Natural killer cell treated with Interleukin-12 subunit alpha and Interleukin-12 subunit beta and Interleukin-15 and Interleukin-18, amount 100 ng/mL, for 72 hours (primary cell): ENCODE measurements at places on chromosomes 1 and 21. TPM values are rescaled to one million over a fixed set of nuclear protein-coding genes. Genes with fewer than 3 reads are reported as not detected.

- H3K36me3 ChIP-seq = no peaks in the 10 kb centered on the region
- H3K4me1 ChIP-seq = peaks cover 14% of the 10 kb centered on the region
- H3K27ac ChIP-seq = no peak overlapping the region
Measured at GRCh38 chr1:38114241-38115026, 67.8 kb upstream of the POU3F1 start.

Gene LYST
- 68.8 TPM for total RNA-seq

GRCh38 chr21:42964546-42965210 is 9.7 kb upstream of the PKNOX1 start:
- H3K4me1 ChIP-seq = peaks cover 6% of the 10 kb centered on the region
- no peaks in the 10 kb centered on the region for H3K27me3 ChIP-seq
- no peak overlapping the region for H3K27ac ChIP-seq
- H3K4me3 ChIP-seq = no peak overlapping the region

- no peak for DNase-seq
- H3K4me3 ChIP-seq = no peak overlapping the region
- H3K4me1 ChIP-seq = peaks cover 11% of the 10 kb centered on the region
- no peak overlapping the region for H3K27ac ChIP-seq
- peaks cover 37% of the 10 kb centered on the region for H3K27me3 ChIP-seq
- H3K36me3 ChIP-seq = no peaks in the 10 kb centered on the region
Measured at GRCh38 chr1:9420835-9421532, 118.3 kb upstream of the SLC25A33 start.

- H3K27ac ChIP-seq = no peak overlapping the region
- no peaks in the 10 kb centered on the region for H3K27me3 ChIP-seq
- H3K4me3 ChIP-seq = no peak overlapping the region
- H3K4me1 ChIP-seq = no peaks in the 10 kb centered on the region
Measured at GRCh38 chr1:187042538-187042937, 213.8 kb downstream of the PLA2G4A start.

GRCh38 chr1:51073456-51073855 is 28.6 kb upstream of the C1orf185 start:
- H3K27ac ChIP-seq = no peak overlapping the region
- no peak overlapping the region for H3K4me3 ChIP-seq
- peaks cover 20% of the 10 kb centered on the region for H3K27me3 ChIP-seq
- H3K4me1 ChIP-seq = no peaks in the 10 kb centered on the region

DNA sequence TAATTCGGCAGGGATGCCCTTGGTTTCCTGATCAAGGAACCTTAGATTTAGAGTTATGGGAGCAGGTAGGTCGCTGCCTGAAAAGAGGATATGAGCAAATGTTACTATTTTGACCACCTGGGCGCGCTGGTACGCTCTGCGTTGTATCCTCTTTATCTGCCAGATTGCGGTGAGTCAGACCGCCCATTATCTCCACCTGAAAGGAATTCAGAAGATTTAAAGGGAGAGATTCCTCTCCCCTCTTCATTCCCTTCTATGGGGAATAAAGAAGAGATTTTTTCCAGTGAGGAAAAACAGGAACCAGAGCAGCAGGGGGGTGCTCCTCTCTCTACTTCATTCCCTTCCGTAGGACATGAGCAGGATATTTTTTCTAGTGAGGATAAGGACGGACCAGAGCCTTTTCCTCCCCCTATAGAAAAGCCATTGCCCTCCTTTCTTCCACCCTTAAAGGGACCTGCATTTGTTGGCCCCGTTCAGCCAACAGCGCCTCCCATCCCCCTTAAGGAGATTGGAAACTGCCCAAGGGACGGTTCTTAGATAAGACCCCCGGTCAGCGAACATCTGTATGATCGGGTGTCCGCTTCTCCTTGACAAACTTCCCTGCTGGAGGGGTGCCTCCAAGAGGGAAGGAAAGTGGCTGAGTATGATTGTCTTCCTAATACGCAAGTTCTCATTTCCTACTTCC is 34.1 kb downstream of the CLCA1 start:
- no peak for DNase-seq
- peaks cover 10% of the 10 kb centered on the region for H3K4me1 ChIP-seq
- H3K27ac ChIP-seq = no peak overlapping the region
- H3K27me3 ChIP-seq = peaks cover 13% of the 10 kb centered on the region
- H3K4me3 ChIP-seq = peak overlapping the region; percentile 73
- H3K36me3 ChIP-seq = no peaks in the 10 kb centered on the region

Gene MAP3K21
- total RNA-seq = 0.64 TPM

Gene SV2A
- 1.4 TPM for total RNA-seq

GRCh38 chr1:117695796-117696490 is 90.1 kb downstream of the TENT5C start:
- H3K4me3 ChIP-seq = no peak overlapping the region
- no peak overlapping the region for H3K27ac ChIP-seq
- no peaks in the 10 kb centered on the region for H3K36me3 ChIP-seq
- no peak for DNase-seq
